ENCODE measurements at places on chromosomes 12 and 14. TPM values are rescaled to one million over a fixed set of nuclear protein-coding genes. Genes with fewer than 3 reads are reported as not detected.

DNA sequence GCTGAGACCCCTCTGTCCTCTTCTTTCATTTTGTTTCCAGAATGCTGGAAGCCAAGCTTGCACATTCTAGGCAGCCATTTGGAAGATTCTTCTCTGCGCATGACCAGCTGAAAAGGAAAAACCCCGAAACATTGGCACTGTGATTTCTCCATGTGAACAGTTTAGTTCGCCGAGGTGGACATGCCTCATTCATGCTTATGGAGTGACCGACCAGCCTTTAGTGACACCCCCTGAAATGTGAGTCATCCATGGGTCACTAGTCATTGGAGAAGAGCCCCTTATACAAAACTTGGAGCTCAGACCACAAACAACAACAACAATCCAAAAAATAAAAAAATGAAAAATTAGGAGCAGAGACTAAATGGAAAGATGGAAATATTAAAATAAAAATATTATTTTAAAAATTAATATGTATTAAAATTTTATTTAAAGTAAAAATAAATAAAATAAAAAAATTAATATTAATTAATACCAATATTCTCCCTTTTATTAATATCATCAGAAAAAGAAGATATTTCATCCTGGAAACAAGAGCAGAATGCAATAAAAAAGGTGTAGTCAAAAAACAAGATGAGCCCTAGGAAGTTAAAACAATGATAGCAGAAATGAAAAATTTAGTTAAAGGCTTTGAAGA lies 9.5 kb upstream of the KRT7 start:
- no peak for DNase-seq

DNA sequence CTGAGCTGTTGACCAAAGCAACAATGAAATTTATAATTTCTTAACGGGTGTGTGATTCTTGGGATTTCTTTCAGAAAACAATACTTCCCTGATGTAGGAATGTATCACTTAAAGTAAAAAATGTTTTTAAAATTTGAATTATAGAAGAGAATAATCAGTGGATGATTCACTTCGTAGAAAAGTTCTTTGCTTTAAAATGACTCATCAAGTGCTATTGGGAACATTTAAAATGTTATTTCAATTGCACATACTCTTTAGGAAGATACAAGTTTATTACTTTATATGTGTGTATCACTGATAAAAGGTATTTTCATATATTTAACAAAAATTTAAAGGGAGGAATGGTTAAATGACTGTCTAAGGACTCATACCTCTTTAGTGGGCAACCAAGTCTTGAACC lies 155.3 kb downstream of the PDE3A start:
- no peak for DNase-seq

- DNase-seq, result peak; percentile 83
Observed at GRCh38 chr12:105226219-105226618, 9.8 kb downstream of the APPL2 start.

DNA sequence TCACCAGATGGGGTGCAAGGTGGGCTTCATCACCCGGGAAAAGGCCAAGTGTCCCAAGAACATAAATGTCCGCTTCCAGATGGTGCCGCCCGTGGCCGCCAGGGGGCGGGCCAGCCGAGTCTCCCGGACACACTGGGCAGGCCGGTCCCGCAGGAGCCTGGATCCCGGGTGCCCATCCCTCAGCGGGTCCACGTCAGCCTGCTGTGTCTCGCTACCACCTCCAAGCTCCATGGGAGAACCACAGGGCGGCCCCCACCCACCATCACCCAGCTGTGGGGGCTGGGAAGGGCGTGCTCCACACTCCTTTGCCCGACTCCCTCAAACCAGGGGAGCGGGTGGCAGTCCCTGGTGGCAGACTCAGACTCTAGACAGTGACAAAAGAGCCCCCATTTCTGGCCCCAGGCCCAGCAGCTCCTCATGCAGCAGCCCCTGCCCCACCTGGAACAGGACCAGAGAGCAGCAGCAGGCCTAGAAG lies 22.0 kb upstream of the NUDT14 start:
- peak; percentile 81 for DNase-seq

- no peak for DNase-seq
Observed at GRCh38 chr12:115660211-115660805, 617.2 kb downstream of the MED13L start.

DNA sequence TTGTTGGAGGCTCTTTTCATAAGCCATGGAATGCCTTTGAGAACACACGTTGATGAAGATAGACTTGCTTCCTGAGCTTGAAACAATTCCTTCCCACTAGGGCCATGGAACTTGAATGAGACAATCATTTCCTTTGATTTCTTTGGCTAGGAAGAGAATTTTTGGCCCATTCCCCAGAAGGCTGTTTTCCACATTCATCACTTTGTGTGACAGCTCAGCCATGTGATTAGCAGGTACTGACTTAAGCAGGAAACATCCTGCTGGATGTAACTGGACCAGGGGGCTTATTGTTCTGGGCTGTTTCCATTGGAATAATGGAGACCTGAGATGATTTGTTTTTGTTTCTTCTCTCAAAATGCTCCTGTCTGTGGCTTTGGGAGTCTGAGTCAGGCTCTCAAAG lies 469.8 kb upstream of the SEL1L start:
- no peak for DNase-seq

- no peak for DNase-seq
Observed at GRCh38 chr14:95523815-95524448, 7.5 kb upstream of the SYNE3 start.

DNA sequence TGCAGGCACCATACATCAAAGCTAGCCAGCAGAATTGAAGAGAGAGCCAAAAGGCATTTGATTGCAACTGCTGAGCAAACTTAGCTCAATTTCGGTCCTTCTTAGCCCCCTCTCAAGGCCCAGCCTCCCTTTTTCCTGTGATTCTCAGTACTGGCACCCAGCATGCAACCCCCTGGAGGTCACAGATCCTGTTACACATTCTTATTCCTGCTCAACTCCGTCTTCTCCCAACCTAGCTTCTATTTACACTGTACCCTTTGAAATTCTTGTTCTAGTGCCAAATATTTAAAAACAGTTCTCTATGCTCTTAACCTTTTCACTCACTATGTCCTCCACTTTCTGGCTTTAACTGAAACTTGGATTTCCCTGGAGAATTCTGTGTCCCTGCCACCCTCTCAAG lies 131.3 kb upstream of the CPSF6 start:
- no peak for DNase-seq

DNA sequence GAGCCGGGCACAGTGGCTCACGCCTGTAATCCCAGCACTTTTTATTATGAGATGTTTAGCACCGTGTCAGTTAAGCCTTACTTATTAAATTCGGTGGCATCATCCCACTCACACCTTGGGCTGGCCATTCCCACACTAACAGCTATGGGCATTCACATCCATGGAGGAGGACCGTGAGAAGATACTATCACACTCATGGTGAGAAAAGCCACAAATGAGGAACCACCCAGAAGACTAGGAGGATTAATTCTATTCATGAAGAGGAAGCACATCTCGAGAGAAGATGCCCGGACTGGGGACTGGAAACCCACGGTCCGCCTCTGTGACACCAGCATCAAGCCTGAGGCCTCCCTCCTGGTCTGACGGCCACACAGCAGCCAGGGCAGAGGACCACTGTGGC lies 4.9 kb downstream of the CDC42BPB start:
- DNase-seq, result no peak

DNA sequence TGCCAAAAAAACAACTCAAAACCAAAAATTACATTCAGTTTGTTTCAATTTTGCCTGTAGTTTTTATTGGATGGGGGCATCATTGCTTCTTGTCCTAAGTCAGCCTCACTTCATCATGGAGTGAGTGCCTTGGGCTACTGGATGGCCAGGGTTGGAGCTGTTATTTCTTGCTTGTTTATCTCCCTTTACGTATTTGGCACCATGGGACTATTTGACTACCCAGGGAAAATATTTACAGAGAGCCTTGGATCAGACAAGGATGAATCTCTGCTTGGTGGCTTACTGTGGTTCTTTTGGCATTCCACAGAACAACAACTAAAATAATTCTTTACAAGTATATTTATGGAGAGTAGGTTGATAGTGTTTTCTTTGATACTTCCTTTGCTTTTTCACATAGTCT lies 160.8 kb upstream of the SEL1L start:
- no peak for DNase-seq

DNA sequence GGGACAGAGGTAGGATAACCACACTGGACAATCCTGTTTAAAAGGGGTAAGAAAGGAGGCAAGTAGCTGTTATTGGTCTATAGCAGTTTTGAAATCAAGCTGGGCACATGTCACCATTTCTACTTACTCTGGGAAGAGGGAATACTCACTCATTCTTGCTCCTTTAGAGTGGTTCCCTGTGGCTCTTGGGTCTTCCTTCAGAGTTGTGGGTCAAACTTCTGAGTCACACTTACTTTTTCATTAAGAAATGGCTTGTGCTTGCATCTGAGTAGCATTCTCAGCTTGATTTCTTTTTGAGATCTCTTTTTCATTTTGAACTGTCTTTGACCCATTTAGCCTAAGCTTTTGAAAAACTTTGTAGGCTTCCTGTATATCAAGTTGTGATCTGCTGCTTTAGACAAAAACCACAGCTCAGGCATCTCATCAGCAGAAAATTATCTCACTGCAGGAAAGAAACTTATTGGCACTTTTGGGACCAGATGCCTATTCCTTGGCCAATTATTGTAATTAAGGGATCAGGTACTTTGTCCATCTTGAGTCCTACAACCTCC lies 122.2 kb downstream of the AEBP2 start:
- no peak for DNase-seq

DNA sequence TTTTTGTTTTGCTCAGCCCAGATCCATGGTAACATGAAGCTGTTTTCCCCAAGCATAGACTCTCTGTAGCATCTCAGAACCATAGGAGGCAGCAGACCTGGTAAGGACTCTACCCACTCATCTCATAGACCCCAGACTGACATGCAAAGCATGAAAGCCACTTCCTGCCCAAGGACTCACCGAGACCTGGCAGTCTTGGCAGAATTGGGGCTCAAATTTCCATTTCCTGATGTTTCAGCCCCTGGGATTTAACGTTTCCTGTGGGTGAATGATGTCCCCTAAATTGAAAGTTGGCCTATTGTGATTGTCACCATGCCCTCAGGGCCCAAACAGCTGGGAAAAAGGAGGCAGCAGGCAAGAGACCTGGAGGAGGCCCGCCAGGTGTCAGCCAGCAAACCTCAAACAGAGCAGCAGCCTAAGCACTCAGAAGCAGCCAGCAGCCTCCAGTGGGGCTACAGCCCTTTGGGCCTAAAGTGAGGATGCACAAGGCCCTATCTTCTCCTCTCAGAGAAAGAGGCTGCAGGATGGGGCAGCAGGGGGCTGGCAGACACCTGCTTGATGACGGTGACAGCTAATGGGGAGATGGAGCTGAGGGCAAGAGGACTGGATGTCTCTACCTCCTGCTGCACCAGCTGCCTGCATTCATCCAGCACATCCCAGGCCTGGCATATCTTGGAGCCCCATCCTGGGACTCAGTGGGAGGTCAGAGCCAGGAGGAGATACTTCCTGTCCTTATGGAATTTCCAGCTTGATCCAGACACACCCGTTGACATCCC lies 8.5 kb downstream of the KRT85 start:
- no peak for DNase-seq

DNA sequence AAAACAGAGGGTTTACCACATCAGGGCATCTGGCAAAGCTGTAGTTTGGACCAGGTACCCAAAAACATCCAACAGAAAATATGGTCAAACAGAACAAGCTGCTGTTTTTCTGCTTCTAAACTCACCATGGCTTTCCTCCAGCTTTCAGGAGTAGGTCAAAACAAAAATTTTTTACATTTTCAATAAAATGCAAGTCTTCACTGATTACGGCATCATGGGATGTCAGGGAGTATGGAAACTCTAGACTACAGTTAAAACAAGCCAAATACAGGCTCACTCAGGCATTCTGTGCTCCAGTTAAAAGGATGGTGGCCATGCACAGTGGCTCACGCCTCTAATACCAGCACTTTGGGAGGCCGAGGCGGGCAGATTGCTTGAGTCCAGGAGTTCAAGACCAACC lies 47.1 kb upstream of the PSMA6 start:
- no peak for DNase-seq

GRCh38 chr14:100826391-100827100 lies 628 bp downstream of the MEG3 start:
- no peak for DNase-seq

DNA sequence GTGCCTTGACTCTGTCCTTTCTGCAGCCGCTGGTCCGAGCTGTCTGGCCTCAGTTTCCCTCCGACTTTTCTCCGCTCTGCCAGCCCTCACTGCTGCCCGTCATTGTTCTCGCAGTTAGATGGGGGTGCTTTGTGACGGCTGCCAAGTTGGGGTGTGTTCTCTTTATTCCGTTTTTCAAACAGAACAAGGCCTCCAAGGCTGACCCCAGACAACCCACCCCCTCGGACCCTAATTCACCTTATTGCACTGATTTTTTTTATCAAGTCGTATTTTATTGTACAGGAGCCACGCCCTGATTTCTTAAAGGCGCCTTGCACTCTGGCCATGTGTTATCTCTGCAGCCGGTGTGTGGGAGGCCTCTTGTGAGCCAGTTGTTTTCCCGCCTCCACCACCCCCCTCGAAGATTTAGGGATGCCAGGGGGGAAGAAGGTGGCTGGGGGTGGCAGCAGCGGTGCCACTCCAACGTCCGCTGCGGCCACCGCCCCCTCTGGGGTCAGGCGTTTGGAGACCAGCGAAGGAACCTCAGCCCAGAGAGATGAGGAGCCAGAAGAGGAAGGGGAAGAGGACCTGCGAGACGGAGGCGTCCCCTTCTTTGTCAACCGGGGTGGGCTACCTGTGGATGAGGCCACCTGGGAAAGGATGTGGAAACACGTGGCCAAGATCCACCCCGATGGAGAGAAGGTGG lies 1.3 kb downstream of the VASH1 start:
- DNase-seq, result no peak

DNA sequence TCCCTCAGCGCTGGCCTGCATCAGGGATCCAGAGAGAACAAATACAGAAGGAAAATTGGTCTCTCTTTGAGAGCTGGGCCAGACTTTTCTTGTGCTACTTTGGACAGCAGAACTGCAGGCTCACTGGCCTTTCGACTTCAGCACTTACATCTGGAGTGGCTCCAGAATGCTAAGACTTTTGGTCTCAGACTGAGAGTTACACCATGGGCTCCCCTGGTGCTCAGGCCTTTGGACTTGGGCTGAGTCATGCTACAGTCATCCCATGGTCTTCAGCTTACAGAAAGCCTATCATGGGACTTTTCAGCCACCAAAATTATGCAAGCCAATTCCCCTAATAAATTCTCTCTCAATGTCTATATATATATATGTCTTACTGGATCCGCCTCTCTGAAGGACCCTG lies 9.0 kb upstream of the CD163 start:
- DNase-seq, result no peak

GRCh38 chr12:68620519-68621471 lies 10.1 kb downstream of the RAP1B start:
- DNase-seq, result no peak

GRCh38 chr14:37411079-37411735 lies 183.8 kb downstream of the FOXA1 start:
- DNase-seq, result no peak

- DNase-seq, result no peak
Observed at GRCh38 chr12:77742631-77743030, 88.1 kb upstream of the NAV3 start.

Gene C1S
- 14.7 TPM for total RNA-seq

Gene PRH2
- 0.64 TPM for total RNA-seq

Gene PAH
- 1.2 TPM for total RNA-seq

Gene E2F7
- total RNA-seq, result 9.3 TPM

Gene PLEKHD1
- 1.3 TPM for total RNA-seq

Gene TAS2R50
- total RNA-seq, result 17.1 TPM

Gene APAF1
- total RNA-seq, result 38.2 TPM

Gene ALDH2
- total RNA-seq, result 22.0 TPM

Data from cerebellum (tissue), 4 donors.